ENCODE measurements at places on chromosomes 3 and 15. TPM values are rescaled to one million over a fixed set of nuclear protein-coding genes. Genes with fewer than 3 reads are reported as not detected.

DNA sequence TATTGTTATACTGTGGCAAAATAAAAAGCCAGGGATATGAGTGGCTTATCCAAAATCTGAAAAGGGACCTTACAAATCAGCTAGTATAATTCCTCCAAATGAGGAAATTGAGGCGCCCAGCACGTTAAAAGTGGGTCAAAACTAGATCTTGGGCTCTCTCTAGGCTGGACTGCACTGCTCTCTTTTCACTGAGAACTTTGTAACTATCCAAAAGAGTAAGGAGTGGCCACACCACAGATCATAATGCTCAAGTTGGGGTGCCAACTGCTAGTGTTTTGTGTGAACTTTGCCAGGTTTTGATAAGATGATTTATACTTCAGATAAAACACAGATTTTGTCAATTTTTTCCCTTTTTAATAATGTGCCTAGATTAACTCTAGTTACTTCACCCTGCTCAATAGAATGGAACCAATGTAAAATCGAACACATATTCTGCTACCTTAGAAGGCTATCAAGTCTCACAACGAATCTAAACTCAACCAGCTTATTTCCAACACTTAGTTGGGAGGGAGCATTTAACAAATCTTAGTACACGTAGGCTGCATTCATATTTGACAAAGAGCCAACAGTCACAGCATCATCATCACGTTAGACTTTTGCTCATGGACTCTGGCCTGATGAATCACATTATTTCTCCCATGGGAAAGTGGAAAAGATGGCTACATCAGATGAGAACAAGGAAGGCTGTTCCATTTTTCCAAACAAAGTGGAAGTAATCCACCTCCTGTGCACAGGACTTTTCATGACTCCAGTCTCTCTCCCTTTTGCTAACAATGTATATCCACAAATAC is 64.4 kb downstream of the ABI3BP start:
- DNase-seq = peak; percentile 32
- H3K27me3 ChIP-seq = no peaks in the 10 kb centered on the region
- H3K4me3 ChIP-seq = no peak overlapping the region
- no peak overlapping the region for H3K27ac ChIP-seq
- H3K4me1 ChIP-seq = no peaks in the 10 kb centered on the region
- no peaks in the 10 kb centered on the region for H3K36me3 ChIP-seq

DNA sequence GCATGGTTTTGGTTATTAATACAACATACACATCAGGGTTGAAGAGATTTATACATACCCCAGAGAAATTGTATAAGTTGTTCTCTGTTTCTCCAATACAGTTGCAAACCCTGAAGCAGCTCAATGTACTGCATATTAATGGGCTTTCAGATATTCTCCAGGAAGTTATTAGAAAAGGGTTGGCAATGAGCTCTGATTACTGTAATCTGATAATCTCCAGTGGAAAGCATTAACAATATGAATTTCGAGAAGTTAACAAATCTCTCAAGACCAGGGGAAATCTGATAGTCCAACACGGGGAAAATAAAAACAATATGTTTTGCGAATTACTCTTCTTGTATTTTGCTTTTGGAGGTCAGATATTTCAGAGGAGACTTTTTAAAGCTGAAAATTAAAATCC is 950.1 kb downstream of the TBL1XR1 start:
- no peaks in the 10 kb centered on the region for H3K27me3 ChIP-seq
- no peaks in the 10 kb centered on the region for H3K36me3 ChIP-seq
- H3K4me1 ChIP-seq = no peaks in the 10 kb centered on the region
- no peak overlapping the region for H3K4me3 ChIP-seq

DNA sequence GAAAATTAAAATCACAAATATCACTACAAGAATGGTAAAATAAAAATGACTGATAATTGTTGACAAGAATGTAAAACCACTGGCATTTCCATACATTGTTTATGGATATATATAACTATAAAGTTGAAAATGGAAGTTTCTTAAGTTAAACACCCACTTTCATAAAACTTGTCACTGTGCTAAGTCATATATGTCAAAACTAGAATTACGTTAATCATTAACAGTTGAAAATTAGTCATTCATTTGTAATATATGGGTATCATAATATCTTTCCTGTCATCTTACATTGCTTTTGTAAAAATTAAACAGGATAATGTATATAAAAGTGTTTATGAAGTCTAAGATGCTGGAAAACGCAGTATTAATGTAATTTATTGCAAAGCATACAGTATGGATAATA is 1398.6 kb upstream of the ALCAM start:
- H3K27me3 ChIP-seq = no peaks in the 10 kb centered on the region
- no peaks in the 10 kb centered on the region for H3K36me3 ChIP-seq
- no peak overlapping the region for H3K27ac ChIP-seq
- no peak for DNase-seq
- H3K4me1 ChIP-seq = no peaks in the 10 kb centered on the region

GRCh38 chr3:185517387-185518130 is 18.7 kb upstream of the TMEM41A start:
- no peaks in the 10 kb centered on the region for H3K4me1 ChIP-seq
- H3K36me3 ChIP-seq = no peaks in the 10 kb centered on the region
- DNase-seq = no peak
- H3K4me3 ChIP-seq = no peak overlapping the region
- H3K27me3 ChIP-seq = no peaks in the 10 kb centered on the region
- no peak overlapping the region for H3K27ac ChIP-seq

- peaks cover 8% of the 10 kb centered on the region for H3K4me1 ChIP-seq
- no peak overlapping the region for H3K4me3 ChIP-seq
- peak; percentile 54 for DNase-seq
- peaks cover 15% of the 10 kb centered on the region for H3K27me3 ChIP-seq
Measured at GRCh38 chr3:142645236-142645793, 49.1 kb downstream of the PLS1 start.

DNA sequence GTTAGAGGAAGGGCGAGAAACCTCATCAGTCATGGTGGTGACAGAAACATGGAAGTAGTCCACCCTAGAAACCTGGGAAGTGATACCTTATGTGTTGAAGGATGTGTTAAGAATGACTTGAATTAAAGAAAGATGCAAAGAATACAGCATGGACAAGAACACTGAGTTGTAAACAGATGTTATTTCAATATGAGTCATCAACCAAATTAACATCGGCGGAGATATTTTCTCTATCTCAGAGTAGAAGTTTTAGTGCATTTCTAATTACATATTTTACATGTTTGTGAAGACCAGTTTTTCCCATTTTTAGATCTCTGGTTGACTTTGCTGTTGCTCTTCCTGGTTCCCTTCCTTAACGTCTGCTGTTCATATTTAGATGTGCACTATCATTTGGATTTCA is 268.8 kb upstream of the TBL1XR1 start:
- no peaks in the 10 kb centered on the region for H3K4me1 ChIP-seq
- no peaks in the 10 kb centered on the region for H3K36me3 ChIP-seq
- no peak overlapping the region for H3K4me3 ChIP-seq
- H3K27me3 ChIP-seq = no peaks in the 10 kb centered on the region
- DNase-seq = no peak

DNA sequence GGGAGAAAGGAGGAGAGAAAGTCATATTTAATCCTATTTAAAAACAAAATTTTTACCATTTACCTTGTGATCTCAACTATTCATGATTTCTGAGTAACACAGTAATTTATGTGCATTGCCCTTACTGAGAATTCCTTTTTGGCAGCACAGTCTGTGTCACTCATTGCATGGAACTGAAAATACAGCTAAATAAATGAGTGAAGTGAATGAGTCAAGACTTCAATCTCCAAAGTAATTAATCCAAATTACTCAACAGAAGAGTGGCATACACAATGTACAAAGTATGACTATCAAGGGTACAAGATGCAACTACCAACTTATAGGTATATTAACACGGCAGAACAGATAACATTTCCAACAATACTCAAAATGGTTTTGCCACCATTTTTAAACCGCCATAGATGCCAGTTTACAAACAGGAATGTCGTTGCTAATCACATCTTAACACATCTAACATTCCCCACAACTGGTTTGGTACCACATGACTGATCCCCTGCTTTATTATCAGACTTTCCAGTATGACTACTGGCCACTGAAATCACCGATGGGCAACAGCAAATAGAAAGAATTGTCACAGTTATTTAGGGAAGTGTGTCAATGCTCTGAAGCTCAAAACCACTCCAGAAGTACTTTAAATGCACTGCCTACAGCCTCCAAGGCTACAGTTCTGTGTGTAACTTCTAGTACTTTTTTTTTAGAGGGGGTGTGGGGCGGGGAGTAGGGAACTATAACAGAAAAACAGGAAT is 410.4 kb downstream of the SHQ1 start:
- H3K4me1 ChIP-seq = peaks cover 10% of the 10 kb centered on the region
- no peak for DNase-seq
- H3K27ac ChIP-seq = no peak overlapping the region
- no peaks in the 10 kb centered on the region for H3K36me3 ChIP-seq
- H3K27me3 ChIP-seq = no peaks in the 10 kb centered on the region

DNA sequence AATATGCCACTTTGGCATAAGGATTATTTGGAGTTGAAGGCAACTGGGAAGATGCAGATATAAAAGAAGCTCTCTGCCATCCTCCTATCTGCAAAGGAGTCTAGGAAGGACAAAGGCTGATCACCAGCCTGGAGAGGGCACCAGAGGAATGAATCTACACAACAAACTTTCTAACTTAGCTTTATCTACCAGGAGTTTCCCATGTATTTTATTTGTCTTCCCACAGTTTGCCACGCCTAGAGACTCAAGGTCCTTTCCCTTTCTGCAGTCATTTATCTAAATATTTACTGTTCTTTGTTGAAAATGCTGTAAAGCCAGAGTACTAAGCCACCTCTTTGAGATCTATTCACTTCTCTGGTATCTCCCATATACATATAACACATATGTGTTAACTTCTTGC is 32.2 kb downstream of the GPR176 start:
- H3K27me3 ChIP-seq = no peaks in the 10 kb centered on the region
- peaks cover 9% of the 10 kb centered on the region for H3K4me1 ChIP-seq
- peak; percentile 74 for DNase-seq
- H3K36me3 ChIP-seq = no peaks in the 10 kb centered on the region
- H3K27ac ChIP-seq = no peak overlapping the region

DNA sequence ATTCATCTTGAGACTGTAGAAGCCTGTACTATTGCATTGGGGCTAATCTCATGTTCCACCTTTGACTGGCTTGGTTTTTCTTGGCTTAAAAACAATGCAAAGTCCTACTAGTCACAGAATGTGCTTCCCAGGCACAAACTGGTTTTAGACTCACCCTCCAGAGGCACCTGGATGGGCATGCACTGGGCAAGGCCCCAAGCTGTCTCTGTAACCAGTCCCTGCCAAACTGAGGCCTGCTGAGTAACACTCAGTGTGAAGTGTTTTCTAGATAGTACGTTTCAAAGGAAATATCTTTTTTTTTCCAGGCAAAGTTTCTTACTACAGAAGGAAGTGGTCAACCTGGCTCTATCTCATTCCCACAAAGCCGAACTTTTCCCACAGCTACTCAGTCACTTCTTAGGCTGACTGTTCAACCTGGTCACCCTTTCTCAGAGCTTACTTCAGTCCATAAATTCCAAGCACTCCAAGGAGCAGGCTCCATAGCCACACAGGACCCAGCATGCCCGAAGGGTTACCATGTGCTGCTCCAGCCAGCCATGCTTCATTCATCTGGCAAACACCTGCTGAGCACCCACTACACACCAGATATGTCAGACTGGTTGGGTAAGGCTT is 57.4 kb downstream of the NPTN start:
- no peaks in the 10 kb centered on the region for H3K27me3 ChIP-seq
- no peak overlapping the region for H3K4me3 ChIP-seq
- H3K36me3 ChIP-seq = peaks cover 13% of the 10 kb centered on the region
- H3K27ac ChIP-seq = no peak overlapping the region
- H3K4me1 ChIP-seq = peaks cover 13% of the 10 kb centered on the region

GRCh38 chr3:174821477-174821876 is 37.7 kb upstream of the NAALADL2 start:
- no peaks in the 10 kb centered on the region for H3K36me3 ChIP-seq
- DNase-seq = peak; percentile 7
- no peaks in the 10 kb centered on the region for H3K27me3 ChIP-seq
- no peaks in the 10 kb centered on the region for H3K4me1 ChIP-seq
- no peak overlapping the region for H3K4me3 ChIP-seq
- H3K27ac ChIP-seq = no peak overlapping the region

DNA sequence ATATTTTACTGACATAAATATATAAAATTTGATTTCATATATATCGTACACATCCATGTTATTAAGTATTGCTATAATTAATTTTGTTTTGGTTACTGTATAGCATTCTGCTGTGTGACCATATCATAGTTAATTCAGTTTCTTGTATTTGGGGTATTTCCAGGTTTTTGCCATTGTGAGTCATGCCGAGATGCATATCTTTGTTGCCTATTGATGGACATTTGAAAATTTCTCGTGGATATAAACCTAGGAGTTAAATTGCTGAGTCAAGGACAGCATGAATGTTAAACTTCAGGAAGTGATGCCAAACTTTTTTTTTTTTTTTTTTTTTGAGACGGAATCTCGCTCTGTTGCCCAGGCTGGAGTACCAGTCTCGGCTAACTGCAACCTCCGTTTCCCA is 33.7 kb upstream of the GPR171 start:
- DNase-seq = peak; percentile 23
- H3K27me3 ChIP-seq = no peaks in the 10 kb centered on the region
- H3K27ac ChIP-seq = no peak overlapping the region
- H3K4me1 ChIP-seq = no peaks in the 10 kb centered on the region
- no peaks in the 10 kb centered on the region for H3K36me3 ChIP-seq

DNA sequence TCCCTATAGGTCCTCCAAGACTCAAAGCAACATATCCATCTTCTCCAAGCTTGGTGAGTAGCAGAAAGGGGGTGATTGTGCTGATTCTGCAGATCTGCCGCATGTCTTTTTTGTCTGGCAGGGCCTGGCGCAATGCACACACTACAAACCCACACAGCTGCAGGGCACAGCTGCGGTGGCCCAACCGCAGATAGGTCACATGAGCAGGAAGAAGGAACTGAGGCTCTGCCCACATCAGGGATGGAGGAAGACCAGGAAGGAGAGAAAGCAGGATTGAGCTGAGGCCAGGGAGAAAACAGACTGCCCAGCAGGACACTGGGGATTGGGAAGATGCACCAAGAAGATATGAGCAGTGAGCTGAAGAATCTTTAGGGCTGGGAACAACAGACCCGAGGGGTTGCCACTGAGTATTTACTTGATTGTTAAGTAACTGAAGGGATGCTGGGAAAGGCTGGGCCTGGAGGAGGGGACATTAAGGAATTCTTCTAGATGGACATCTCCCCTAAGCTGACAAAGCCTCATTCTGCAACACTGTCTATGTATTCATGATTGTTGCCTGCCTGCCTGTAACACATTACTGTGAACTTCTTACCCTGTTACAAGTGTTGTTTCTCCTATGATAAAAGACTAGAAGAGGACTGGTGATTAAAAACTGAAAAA is 126.7 kb downstream of the MYLK start:
- no peak for DNase-seq
- H3K27ac ChIP-seq = no peak overlapping the region
- no peaks in the 10 kb centered on the region for H3K4me1 ChIP-seq
- H3K4me3 ChIP-seq = no peak overlapping the region
- peaks cover 7% of the 10 kb centered on the region for H3K27me3 ChIP-seq

The SLC28A2 gene
- total RNA-seq = not detected

The CYP11A1 gene
- total RNA-seq = not detected

The AADACL2 gene
- total RNA-seq = not detected

The ROPN1 gene
- not detected for total RNA-seq

The ASB14 gene
- total RNA-seq = not detected

The CCDC9B gene
- 47.3 TPM for total RNA-seq

Measured in endothelial cell of umbilical vein (primary cell).